GF-D8 (cell line): ENCODE measurements at places on chromosomes 5 and 9.

GRCh38 chr5:74974451-74975091 is 77.8 kb downstream of the GCNT4 start:
- DNase-seq: no peak

GRCh38 chr5:84642795-84643194 is 258.1 kb upstream of the EDIL3 start:
- DNase-seq: no peak

DNA sequence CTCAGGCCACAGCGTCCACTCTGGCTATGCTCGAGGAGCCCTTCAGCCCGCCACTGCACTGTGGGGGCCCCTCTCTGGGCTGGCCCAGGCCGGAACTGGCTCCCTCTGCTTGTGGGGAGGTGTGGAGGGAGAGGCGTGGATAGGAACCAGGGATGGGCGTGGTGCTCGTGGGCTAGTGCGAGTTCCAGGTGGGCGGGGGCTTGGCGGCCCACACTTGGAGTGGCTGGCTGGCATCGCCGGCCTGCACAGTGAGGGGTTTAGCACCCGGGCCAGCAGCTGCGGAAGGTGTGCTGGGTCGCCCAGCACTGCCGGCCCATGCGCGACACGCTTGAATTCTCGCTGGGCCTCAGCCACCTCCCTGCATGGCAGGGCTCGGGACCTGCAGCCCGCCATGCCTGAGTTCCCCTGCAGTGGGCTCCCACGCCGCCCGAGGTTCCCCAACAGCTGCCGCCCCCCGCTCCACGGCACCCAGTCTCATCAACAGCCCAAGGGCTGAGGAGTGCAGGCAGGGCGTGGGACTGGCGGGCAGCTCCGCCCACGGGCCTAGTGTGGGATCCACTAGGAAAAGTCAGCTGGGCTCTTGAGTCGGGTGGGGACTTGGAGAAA is 103.8 kb downstream of the YTHDC2 start:
- DNase-seq: no peak

GRCh38 chr9:121884057-121884541 is 209.0 kb downstream of the TTLL11 start:
- no peak for DNase-seq

DNA sequence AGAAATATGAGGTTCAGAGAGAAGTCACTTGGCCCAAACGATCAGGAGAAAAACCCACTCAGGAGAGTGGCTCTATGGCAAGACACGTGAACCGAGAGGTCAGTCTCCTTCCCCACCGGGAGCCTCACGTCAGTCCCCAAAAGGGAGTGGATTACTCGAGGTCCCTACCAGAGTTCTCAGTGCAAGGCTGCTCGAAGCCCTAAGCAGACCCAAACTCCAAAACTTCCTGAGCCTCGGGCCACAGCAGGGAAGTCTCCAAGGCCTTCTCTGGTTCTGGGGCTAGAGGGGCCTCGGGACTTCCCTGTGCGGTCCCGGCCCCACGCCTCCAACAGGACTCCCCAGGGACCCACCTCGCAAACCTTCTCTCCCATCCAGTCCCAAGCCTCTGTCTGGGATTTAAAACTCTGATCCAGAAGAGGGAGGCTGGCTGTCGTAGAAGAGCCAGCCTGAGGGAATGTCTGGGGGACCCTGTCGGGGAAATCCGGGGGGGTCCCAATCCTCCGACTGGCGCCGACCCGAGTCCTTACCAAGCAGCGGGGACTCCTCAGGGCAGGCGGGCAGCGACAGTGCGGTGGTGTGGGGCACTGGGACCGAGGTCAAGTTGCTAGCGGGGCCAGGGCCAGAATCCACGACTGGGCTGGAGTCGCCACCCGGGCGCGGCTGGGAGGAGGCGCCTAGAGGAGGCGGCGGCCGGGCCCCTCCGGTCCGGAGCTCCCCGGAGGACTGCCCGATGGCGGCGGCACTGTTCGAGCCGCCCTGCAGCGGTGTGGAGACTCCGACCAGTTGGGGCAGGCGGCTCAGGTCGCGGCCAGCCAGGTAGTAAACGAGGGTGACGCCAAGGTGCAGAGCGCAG is 679 bp downstream of the B4GALT1 start:
- DNase-seq: no peak

DNA sequence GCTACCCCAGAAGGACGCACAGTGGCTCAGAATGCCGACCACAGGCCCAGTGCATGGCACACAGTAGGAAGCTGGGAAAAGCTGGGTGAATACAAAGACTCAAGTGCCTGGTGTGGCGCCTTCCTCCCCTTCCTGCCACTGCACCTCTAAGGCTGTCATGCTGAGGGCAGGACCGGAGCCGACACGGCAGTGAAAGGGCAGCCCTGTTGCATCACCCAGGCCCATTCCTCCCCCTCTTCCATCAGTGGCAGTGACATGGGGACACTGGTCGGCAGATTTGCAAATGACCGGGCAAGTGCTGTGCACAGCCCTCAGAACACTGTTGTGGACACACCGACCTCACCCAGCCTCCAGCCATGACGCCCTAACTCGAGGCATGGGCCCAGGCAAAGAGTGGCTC is 84.0 kb downstream of the STK10 start:
- DNase-seq: no peak

DNA sequence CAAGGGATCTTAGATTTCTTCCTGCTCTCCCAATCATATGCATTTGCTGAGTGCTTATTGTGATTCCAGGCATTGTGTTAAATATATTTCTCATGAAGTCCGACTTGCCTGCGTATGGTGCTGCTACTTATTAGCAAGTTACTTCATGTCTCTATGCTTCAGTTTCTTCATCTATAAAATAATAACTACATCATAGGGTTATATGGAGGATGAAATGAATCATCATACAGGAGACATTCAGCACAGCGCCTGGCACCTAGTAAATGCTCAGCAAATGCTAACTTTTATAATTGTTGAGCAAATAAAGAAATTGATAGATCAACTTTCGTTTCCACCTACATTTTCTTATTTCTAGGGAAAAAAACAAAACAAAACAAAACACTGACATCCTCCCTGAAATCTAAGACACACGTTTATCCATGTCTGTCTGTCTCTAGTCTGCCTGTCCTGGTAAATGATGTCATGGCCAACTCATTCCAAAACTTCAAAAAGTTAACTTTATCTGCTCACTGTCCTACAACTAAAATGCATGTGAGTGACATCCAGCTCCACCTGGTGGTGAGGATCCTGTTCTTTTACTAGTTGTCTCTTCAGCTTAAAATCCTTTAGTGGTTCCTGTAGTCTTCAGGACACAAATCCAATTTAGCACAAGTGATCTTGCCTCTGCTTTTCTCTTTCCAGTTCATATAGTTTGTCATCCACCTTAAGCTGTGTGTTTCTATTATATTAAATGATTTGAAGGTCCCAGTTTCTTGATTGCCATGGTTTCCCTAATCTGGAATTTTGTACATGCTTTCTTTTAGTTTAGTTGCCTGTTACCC is 27.7 kb downstream of the PPP3R2 start:
- no peak for DNase-seq
